Endothelial cell (in vitro differentiated cells): ENCODE measurements at places on chromosomes 4 and X.

- no peak for DNase-seq
Observed at GRCh38 chrX:39065051-39065871, 264.0 kb downstream of the MID1IP1 start.

GRCh38 chr4:183919141-183919540, 14.0 kb downstream of the STOX2 start:
- DNase-seq = no peak

DNA sequence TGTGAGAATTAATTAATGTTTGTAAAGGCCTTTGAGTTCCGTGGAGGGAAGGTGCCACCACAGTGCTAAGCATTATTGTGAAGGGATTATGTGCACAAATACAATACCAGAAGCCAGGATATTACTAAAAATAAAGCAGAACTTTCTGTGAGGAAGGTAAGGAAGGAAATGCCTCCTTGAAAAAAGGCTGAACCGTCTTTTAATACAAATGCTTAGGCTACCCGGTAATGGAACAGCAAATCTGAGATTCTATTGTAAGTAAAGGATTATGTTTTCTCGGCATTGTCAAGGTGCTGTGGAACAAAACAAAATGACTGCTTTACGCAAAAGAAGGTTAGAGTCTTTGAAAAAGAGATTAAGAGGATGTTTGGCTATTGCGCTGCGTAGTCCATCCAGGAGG, 57.9 kb upstream of the SPRY1 start:
- DNase-seq = no peak

- DNase-seq = no peak
Observed at GRCh38 chr4:115121351-115122043, 8.1 kb upstream of the NDST4 start.

DNA sequence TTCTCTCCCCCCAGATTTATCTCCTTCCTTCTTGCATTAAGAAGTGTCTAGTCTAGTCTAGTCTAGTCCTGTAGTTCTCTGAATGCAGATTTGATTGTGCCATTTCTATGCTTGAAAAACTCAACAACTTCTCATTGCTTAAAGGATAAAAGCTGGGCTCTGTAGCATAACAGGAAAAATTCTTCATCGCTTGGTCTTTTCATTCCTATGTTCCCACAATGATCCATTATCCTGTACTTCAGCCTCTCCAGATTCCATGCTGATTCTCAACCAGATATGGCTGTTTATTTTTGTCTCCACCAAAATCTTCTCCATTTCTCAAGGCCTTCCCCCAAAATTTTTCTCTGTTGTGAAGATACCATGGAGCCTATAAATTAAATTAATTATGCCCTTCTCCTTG, 102.9 kb upstream of the STIM2 start:
- no peak for DNase-seq

DNA sequence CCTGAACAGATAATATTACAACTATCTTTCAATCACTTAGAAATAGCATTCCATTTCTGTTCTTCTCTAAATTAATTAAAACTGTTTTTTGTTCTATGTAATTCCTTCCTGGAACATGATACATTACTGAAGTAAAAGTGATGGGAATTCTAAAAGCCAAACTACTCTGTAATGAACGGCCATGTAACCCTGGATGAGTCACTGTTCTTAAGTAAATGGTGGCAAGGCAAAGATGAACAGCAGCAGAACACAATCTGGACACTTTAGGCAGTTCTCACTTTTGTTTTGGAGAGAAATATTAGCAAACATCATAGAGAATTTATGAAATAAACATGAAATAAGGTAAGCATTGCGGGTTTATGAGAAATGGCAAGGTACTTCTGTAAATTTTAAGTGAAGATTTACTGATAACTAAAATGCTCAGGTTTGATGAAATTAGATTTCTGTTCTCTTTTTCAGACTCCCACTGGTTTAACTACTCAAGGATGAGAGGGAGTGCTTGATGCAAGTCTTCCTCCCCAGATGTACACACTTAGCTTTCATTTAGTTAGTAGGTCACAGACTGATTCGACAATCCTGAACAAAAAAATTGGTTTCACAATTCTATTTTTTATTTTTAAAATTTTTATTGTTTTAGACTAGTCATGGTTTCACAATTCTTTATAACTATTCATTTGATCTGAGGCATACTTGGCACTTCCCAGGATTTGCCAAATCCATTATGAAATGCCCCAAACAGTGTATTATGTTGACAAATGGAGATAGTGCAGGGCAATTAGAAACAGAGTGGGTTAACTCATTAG, 964 bp upstream of the GPR82 start:
- no peak for DNase-seq

GRCh38 chr4:87601361-87601760, 7.0 kb upstream of the DSPP start:
- DNase-seq = no peak

- DNase-seq = no peak
Observed at GRCh38 chr4:110623718-110624397, 981 bp upstream of the PITX2 start.

DNA sequence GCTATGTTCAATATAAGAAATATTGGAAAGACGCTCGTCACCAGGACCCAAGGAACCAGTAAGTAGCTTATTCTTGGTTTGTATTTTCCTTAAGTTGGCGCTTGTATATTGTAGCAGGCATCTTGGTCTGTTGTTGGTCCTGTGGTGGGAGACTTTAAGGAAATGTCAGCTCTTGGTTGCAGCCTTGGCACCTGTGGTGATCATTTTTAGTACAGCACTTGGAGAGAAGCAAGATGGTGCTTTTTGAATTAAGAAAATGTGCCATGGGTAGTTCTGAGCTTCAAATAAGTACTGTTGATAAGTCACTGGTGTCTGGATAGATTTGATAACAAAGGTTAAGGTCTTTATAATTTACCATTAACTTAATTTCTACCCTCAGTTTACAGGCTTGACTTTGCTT, 1.1 kb downstream of the RPS3A start:
- no peak for DNase-seq

GRCh38 chrX:70324326-70324725, 34.4 kb downstream of the KIF4A start:
- DNase-seq = no peak

GRCh38 chrX:53990171-53990570, 54.1 kb downstream of the PHF8 start:
- no peak for DNase-seq

- no peak for DNase-seq
Observed at GRCh38 chr4:168751263-168752225, 254.7 kb downstream of the PALLD start.

GRCh38 chrX:39327255-39327654, 526.0 kb downstream of the MID1IP1 start:
- DNase-seq = no peak

GRCh38 chrX:107603429-107604159, 24.7 kb upstream of the PRPS1 start:
- no peak for DNase-seq

- DNase-seq = no peak
Observed at GRCh38 chr4:16129336-16129735, 45.5 kb upstream of the PROM1 start.

DNA sequence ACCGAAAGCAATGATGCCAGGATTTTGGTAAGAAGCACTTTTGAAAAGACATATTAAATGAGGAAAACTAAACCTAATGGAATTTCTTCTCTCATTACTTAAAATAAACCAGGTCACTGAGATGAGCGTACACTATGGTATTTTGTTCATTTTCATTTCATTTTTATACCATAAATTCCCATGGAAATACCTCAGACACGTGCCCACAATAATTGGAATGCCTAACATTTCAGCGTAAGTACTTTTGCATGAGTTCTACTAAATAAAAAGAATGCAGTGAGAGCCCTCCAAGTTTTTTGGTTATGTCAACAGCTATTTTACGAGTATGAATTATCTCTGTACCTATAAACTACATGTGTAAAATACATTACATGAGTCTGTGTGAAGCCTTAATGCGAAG, 3.2 kb downstream of the CAMK2D start:
- no peak for DNase-seq

- no peak for DNase-seq
Observed at GRCh38 chr4:184575306-184575705, 73.9 kb downstream of the CASP3 start.

DNA sequence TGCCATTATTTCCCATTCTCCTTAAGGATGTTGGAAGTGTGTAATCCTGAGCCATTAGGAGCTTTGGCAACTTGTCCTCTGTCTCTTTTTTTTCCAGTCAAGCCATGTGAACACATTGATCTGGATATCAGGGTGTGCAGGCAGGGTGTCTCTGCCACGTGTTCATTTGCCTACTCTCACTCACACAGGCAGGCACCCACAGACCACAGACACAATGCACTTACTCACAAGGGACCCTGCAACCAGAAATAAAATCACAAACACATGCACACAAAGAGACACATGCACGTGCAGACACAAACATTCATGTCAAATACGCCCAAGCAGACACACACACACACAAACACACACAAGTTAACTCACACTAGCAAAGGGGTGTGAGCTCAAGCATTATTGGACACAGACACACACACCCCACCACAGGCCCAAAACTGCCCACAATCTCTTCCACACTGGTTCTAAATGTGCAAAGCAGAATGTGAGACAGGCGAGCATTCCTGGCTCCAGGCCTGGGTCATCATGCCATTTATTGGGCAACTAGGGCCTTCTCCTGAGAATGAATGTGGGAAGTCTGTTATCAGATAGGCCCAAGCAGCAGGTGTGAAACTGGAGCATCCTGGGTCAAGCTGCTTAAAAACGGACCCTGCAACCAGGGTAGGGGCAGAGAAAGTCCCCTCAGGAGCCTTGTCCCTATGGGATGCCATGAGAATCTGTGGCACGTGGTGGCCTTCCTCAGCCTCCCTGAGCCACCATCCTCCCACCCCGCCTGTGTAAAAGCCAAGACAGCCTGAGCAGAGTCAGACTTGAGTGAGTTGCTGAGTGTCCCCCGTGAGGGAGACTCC, 63.4 kb downstream of the NBDY start:
- no peak for DNase-seq

DNA sequence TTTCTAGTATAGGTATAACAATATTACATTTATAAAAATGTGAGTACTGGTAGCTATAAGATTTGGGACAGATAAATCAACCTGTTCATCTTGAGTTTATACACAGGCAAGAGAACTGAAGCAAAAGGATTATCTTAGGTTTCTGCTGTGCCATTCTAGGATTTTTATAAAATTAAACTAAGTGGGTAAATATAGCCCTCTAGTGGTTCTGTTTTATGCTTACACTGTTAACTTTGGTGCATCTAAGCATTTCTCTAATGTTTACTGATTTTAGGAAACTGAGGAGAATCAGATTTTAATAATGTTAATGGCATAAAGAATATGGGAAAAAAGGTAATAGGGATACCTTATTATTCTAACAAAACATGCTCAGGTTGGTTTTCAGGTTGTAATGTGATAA, 1.1 kb upstream of the RRH start:
- no peak for DNase-seq

DNA sequence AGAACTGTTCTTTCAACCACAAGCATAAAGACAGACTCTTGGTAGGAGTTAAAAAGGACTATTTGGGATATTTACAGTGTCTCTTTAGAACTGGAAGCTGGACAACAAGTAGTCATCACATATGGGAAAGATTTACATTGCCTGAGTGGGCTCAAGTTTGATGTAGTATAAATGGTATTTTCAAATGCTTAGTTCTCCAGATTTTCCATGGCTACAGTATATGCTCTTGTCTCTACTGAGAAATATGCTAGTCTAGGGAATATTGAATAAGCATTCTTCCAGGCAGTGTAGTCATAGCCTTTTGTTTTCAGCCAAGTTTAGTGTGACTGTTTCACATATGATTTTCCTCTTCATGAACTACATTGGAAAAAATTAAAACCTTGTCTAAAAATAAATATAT, 315.6 kb downstream of the ARHGAP24 start:
- no peak for DNase-seq

DNA sequence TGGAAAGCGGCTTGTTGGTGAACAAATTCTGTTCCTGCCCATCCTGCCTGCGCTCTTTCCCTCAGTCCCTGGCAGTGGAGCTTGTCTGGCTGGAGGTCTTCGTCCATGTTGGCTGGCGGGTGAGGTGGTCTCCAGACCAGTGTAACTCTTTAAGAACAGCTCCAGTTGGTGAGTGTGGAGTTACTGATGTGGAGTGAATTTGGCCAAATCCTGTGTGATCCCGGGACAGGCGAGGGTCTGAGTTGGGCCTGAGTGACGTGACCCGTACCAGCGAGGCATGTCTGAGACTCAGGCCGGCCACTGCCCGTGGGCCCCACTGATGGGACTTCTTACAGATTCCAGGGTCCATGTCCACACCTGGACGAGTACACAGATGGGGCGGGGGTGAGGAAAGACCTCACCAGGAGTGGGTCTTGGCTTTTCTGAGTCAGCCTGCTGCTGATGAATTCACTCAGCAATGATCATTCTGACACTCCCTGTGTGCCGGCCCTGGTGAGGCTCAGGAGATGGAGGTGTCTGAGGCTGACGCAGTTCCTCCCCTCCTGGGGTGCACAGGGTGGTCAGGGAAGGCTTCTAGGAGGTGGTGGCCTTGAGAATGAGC, 45.5 kb downstream of the PSAPL1 start:
- DNase-seq = no peak

DNA sequence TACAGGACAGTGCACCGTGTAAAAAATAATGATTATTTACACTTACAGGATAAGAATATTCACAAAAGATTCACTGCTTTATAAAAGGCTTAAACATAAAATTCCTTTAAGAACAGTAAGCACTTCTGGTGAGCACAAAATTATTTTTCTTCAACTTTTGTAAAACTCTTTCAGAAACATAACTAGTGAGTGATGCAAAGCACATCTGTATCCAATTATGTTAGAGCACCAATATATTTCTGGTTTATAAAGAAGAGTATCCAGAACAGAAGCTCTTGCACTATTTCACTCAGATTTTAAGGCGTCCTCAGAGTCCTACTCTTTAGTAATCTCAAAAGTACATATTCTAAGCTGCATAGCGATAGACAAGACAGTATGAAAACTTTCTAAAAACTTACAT, 276.0 kb downstream of the C4orf33 start:
- no peak for DNase-seq

DNA sequence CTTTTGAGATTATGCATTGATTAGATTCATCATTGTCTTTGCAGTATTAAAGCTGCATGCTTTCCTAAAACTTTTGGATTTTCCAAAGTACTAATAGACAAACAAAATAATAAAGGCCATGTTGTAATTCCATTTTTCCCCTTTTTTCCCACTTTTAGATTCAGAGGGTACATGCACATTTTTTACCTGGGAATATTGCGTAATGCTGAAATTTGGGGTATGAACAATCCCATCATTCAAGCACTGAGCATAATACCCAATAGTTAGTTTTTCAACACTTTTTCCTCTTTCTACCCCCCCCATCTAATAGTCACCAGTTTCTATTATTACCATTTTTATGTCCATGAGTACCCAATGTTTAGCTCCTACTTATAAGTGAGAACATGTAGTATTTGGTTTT, 1863.6 kb downstream of the STIM2 start:
- DNase-seq = no peak

- DNase-seq = no peak
Observed at GRCh38 chr4:6044276-6044675, 26.0 kb upstream of the C4orf50 start.

- DNase-seq = no peak
Observed at GRCh38 chr4:107619731-107620130, 100.3 kb downstream of the PAPSS1 start.

DNA sequence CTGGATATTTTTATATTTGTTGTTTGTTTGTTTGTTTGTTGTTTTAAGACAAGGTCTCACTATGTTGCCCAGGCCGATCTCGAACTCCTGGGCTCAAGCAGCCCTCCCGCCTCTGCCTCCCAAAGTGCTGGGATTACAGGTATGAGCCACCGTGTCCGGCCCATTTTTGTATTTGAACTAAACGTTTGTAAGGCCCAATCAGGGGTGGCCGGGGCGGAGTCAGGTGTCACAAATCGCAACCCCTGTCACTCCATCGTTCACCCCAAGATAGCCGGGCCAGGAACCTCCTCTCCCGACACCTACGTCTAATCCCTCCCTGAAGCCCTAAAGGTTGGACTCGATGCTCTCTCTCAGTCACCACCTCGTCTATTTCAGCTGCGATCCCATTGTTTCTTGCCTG, 722 bp upstream of the EFHC2 start:
- no peak for DNase-seq
